Stimulated activated CD4-positive, alpha-beta T cell treated with anti-CD3 and anti-CD28 coated beads, Interleukin-1b, Interleukin-23, amount 100 ng/mL, for 4 hours (primary cell): ENCODE measurements at places on chromosomes 7 and 10.
A peak's percentile ranks its signal among the peaks of the same experiment; 100 is the strongest.

DNA sequence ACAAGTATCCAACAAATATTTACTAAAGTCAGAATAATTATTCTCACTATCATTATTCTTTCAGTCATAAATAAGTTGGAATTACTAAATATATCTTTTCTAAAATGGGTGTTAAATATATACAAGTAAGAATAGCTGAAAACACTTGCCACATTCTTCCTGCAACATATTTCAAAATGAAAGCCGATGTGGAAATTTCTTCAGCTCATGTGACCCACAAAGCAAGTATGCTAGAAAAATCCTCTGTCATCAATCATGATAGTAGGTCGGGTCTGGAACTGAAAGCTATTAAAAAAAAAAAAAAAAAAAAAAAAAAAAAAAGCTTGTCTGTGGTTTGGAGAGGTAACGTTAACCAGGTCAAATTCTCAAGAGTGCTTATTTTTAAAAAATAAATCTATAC lies 344.7 kb downstream of the NEBL start:
- no peak for DNase-seq

- no peak for DNase-seq
Measured at GRCh38 chr7:77752016-77752415, 46.2 kb downstream of the TMEM60 start.

- DNase-seq = no peak
Measured at GRCh38 chr10:12909182-12909835, 92.2 kb downstream of the CCDC3 start.

DNA sequence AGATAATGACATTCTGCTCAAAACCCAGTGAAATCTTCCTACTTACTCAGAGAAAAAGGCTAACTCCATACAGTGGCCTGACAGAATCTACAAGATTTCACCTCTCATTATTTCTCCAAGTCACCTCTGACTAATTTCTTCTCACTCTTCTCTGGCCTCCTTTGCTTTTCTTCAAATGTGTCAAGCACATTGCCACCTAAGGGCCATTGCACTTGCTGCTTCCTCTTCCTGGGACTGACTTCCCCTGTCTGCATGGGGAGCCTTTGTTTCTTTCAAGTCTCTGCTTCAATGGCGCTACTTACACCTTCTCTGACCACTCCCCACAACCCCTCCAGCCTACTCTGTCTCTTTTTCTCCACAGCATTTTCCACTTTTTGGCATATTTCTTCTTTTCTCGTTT lies 36.0 kb downstream of the PRTFDC1 start:
- DNase-seq = no peak

- DNase-seq = no peak
Measured at GRCh38 chr10:117413928-117414618, 38.8 kb upstream of the PDZD8 start.

GRCh38 chr10:6912929-6913328 lies 332.9 kb upstream of the PRKCQ start:
- no peak for DNase-seq

GRCh38 chr7:107166736-107167426 lies 1.9 kb upstream of the HBP1 start:
- no peak for DNase-seq

DNA sequence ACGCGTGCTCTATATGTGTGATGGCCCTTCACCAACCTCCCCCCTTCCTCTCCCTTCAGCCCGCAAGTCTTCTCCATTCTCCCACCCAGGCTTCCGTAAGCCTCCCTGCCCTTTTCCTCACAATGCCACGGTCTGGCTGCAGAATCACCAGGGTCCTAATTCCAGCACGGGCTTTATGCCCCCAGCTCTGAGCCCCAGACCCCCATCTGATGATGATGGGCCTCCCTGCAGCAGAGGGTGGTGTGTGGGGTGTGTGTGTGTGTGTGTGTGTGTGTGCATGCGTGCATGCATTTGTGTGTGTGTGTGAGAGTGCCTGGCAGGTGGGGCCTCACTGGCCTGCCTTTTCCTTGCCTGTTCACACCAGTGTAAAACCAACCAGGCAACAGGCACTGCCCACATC lies 109.9 kb downstream of the OAT start:
- DNase-seq = no peak

GRCh38 chr10:26840938-26841732 lies 19.6 kb downstream of the ABI1 start:
- no peak for DNase-seq

DNA sequence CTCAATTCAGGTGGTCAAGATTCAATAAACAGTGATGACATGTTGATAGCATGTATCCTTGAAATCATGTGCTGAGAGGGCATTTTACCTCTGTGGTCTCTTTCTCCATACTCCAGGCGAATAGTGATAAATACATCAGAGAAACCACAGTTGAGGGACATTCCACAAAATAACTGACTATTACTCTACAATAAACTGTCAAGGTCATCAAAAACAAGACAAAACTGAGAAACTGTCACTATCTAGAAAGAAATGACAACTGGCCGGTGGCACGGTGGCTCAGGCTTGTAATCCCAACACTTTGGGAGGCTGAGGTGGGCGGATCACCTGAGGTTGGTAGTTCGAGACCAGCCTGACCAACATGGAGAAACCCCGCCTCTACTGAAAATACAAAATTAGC lies 16.2 kb downstream of the SFR1 start:
- no peak for DNase-seq

- no peak for DNase-seq
Measured at GRCh38 chr7:67878808-67879207, 882.2 kb downstream of the TYW1 start.

GRCh38 chr10:83925133-83925532 lies 214.2 kb upstream of the GHITM start:
- no peak for DNase-seq

- DNase-seq = peak; percentile 12
Measured at GRCh38 chr7:23106057-23106822, 655 bp downstream of the KLHL7 start.
